Stimulated activated CD8-positive, alpha-beta memory T cell treated with anti-CD3 and anti-CD28 coated beads, Interleukin-4, amount 100 ng/mL, for 48 hours (primary cell): ENCODE measurements at places on chromosomes 13 and 19.

DNA sequence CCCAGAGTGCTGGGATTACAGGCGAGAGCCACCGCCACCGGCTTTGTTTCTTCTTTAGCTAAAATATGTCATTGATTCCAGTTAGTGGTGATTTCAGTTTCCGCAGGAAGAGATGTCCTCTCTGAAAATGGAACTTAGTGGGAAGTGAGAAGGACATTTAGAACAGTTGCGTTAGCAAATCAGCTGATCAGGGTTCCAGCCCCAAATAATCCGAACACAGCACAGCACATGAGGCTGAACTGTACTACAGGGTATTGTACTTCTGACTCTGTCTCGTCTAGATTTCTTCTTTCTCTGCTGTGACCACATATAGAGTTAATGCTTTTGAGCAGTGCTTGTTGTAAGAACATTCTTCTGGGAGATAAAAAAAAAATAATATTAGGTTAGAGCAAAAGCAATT is 314.4 kb downstream of the MYO16 start:
- DNase-seq: no peak

GRCh38 chr13:34156841-34157365 is 339.0 kb downstream of the RFC3 start:
- DNase-seq: peak; percentile 65

GRCh38 chr19:31356587-31357314 is 7.5 kb upstream of the TSHZ3 start:
- DNase-seq: peak; percentile 79

GRCh38 chr13:20610006-20610405 is 43.0 kb downstream of the IFT88 start:
- no peak for DNase-seq

GRCh38 chr13:95234242-95234641 is 67.0 kb downstream of the ABCC4 start:
- no peak for DNase-seq

- no peak for DNase-seq
These were observed 112.7 kb upstream of the UBL3 start for GRCh38 chr13:29963089-29963488.

DNA sequence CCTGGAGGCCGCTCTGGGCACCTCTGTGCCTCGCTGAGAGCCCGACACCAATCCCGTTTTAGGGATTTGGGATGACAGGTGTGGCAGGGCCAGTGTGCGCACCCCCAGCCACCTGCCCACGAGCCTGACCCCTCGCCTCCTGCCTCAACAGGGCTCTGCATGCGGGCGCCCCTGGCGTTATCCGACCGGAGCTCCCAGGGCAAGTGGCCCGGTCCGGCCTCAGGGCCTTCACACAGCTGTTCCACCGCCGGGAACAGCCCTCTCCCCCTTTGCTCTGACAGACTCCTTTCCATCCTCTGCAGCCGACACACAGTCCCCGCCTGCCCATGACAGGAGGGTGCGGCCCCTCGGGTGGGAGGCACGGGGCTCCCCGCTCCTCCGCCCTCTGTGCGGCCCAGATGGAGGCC is 7.1 kb upstream of the WDR18 start:
- no peak for DNase-seq

DNA sequence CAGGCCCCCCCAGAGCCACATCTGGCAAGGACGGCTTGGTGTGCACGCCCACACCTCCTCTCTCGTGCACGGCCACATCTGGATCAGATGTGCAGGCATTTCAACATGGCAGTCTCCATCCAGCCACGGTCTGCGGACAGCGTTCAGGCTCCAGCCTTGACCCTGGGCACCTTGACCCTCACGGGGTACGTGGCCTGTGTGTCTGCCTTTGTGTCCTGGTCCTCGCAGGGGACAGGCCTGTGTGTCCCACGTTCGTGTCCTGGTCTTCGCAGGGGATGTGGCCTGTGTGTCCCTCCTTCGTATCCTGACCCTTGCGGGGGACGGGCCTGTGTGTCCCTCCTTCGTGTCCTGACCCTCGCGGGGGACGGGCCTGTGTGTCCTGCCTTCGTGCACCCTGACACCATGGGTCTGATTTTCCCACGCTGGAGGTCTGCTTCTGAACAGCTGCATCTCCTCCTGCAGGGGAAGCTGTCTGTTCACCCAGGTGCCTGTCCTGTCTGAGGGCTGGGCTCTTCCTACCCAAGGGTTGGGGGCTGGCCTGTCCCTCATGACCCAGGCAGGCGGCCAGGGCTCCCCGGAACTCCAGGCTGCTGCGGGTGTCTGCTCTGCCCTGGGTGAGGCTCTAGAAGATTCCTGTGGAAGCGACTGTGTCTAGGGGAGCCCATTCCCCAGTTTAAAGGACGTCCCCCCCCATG is 25.3 kb downstream of the RASA3 start:
- DNase-seq: no peak
